SK-N-DZ (cell line): ENCODE measurements at places on chromosomes 5 and 9.

- no peak for DNase-seq
These were observed 10.5 kb upstream of the NDST1 start for GRCh38 chr5:150497274-150497988.

DNA sequence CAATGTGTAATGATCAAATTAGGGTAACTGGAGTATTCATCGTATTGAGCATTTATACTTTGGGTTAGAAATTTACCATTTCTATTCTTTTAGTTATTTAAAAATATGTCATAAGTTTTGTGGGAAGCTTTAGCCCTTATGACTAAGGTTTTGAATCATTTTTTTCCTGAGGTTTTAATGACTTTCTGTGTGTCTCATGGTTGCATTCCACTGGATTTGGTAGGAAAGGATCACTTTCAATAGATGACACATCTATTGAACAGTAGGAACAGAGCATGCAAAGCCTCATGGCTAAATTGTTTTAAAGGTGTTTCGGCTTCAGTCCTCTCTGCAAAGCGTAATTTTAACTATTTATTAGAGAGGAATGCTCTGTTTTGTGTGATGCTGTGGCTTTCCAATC is 512.4 kb upstream of the CHD1 start:
- DNase-seq, result no peak

- no peak for DNase-seq
These were observed 665.1 kb downstream of the CDH18 start for GRCh38 chr5:19322716-19323485.

DNA sequence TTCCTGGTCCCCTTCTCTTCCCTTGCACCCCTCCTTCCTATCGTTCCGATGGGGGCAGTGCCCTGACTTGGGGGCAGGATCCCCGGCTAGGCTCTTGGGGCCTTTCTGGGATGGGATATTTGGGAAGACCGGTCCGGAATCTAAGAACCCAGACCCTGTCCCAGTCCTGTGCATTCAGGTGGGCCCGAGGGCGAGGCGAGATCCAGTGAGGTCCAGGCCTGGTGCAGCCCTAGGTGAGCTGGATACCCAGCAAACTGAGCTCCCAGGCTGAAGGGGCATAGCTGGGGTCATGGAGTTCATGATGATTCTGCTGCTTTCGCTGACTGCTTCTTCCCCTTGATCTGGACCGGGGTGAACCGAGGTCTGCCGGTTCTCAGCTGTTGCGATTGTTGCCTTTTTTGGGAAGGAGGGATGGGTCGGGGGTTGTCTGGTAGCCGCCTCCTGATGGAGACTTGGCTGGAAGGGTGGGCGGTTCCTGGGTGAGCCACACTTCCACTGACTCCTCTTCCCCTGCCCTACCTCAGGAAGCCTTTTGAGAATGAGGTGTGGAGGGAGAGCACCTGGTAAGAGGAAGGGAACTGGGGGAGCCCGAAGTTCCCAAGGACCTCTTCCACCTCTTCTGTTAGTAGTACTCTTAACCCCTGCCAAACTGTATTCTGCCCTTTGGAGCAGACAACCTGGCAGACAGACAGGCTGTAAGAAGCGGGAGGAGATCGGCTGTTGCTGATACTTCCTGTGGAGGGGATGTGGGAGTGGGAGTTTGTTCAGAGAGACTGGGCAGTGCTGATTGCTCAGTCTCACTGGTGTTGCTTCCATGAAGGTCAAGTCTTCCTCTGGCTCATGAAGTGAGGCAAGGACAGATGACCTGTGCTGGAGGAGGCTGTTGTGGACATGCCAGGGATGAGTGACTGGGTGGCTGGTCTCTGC is 1.0 kb downstream of the LRRC8A start:
- DNase-seq, result peak; percentile 23

GRCh38 chr5:157451806-157452205 is 8.2 kb upstream of the NIPAL4 start:
- DNase-seq, result no peak

DNA sequence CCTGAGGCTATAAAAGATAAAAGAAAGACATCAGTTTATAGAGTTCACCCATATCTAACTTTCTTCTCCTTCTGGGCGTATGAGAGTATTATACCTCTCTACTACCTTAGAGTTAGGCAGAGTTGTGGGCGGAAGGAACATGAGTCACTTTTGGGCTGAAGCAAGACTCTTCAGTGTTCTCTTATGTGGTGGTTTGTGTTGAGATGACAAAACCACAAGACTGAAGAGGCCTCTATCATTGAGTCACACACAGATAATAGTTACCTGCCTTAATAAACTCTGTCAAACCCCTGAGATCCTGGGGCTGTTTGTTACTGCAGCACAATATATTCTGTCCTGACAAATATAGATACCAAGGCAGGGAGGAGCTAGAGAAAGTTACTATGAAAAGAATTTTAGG is 184.2 kb downstream of the EFNA5 start:
- no peak for DNase-seq

GRCh38 chr5:149404746-149405549 is 25.9 kb upstream of the IL17B start:
- no peak for DNase-seq

DNA sequence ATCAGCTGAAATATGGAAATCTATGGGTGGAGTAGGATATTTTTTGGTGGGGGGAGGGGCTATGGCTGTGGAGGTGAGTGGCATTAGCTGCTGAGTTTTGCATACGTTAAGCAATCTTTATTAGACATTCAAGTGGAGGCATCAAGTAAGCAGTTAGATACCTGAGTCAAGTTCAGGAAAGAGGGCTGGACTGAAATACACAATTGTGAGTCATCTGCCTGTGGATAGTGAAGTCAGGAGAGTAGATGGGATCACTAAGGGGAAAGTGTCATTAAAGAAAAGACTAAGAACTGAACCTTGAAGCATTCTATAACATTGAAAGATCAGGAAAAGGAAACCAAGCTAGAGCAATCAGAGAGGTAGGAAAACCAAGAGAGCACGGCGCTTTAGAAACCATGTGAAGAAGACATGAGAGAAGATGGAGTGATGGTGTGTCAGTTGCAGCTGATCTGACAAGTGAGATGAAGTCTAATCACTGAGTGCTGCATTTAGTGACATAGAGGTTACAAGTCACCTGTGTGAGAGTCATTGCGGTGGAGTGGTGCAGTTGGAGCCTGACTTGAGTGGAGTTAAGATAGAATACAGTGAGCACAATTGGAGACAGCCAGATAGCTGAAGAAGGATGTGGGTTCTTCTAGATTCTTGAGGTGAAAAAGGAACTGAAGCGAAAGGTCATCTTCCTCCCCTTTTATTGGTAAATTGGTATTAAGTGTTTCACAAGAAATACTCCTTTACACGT is 88.7 kb downstream of the PIP5K1B start:
- no peak for DNase-seq

GRCh38 chr9:79858508-79858907 is 286.7 kb downstream of the TLE4 start:
- no peak for DNase-seq

GRCh38 chr9:7979611-7980010 is 180.0 kb upstream of the DMAC1 start:
- DNase-seq, result no peak

DNA sequence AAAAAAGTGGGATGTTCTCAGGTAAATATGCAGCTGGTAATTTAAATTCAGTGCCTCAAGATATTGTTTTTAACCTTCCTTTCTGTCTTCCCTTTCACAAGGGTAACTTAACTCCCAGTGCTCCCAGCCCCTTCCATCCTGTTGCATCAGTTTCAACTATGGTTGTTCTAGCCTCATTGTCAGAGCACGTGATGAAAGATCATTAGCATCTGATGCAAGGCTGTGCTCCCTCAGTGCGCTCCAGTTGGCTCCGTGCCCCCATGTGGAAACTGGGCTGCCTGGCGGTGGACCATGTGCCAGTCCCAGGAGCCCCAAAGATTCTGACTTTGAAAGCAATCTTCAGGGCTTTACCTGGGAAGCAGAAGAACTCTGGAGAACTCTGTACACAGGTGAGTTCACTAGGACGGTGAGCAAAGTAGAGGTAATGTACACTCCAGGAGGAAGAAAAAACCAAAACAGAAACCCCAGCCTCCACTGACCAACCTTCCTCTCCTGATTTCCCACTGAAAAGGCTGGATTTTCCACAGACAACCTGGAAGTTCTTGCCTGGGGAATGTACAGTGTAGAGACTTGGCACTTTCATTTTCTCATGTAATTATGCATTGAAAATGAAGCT is 96.9 kb downstream of the SLC1A3 start:
- DNase-seq, result no peak
